Activated B cell treated with CpG ODN at 0.5 μM for 24 hours (primary cell): ENCODE measurements at places on chromosomes 5 and 9. TPM values are rescaled to one million over a fixed set of nuclear protein-coding genes. Genes with fewer than 3 reads are reported as not detected.

GRCh38 chr9:114177423-114178064 is 22.2 kb downstream of the COL27A1 start:
- H3K4me3 ChIP-seq = no peak overlapping the region
- no peak for DNase-seq
- no peaks in the 10 kb centered on the region for H3K36me3 ChIP-seq
- H3K4me1 ChIP-seq = no peaks in the 10 kb centered on the region

- no peaks in the 10 kb centered on the region for H3K36me3 ChIP-seq
- H3K27me3 ChIP-seq = peaks cover 7% of the 10 kb centered on the region
- no peak overlapping the region for H3K4me3 ChIP-seq
- no peak for DNase-seq
- H3K27ac ChIP-seq = no peak overlapping the region
Measured at GRCh38 chr5:179235416-179236400, 109.6 kb downstream of the ADAMTS2 start.

DNA sequence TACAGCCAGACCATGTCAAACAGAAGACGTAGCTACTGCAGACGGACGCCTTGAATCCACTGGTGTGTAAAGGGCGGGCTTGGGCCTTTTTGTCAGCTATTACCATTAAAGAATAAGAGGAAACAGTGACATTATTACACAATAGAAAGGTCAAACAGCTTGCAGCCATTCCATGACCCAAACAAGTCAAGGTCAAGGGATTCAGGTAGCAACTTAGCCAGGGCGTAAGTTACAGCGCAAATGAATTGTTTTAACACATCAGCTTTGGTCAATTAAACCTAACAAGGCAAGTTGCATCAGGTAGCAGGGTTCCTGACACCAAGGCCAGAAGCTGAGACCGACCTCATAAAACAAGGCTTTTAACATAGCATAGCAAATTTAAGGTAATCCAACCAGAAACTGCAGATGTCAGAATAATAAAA is 15.3 kb downstream of the NFIB start:
- DNase-seq = no peak
- no peak overlapping the region for H3K4me3 ChIP-seq
- H3K27me3 ChIP-seq = peaks cover 9% of the 10 kb centered on the region
- no peaks in the 10 kb centered on the region for H3K4me1 ChIP-seq
- H3K27ac ChIP-seq = no peak overlapping the region

DNA sequence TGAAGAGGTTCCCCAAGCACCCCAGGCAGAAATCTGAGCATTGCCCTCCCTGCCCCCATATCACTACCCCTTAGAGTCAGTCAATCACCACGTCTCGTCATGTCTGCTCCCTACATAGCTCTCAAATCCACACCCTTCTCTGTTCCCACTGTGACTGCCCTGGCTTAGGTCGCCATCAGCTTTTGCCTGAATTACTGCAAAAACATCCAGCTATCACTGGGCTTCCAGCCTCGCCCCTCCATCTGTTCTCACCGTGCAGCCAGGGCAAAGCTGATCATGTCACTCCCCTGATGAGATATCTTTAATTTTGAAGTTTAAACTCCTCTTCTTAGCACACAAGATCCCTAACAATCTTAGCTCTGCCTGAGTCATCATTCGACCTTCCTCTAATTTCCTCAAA is 89.6 kb upstream of the TBC1D2 start:
- no peak overlapping the region for H3K4me3 ChIP-seq
- H3K4me1 ChIP-seq = no peaks in the 10 kb centered on the region
- peaks cover 10% of the 10 kb centered on the region for H3K27me3 ChIP-seq
- H3K27ac ChIP-seq = no peak overlapping the region
- DNase-seq = no peak

DNA sequence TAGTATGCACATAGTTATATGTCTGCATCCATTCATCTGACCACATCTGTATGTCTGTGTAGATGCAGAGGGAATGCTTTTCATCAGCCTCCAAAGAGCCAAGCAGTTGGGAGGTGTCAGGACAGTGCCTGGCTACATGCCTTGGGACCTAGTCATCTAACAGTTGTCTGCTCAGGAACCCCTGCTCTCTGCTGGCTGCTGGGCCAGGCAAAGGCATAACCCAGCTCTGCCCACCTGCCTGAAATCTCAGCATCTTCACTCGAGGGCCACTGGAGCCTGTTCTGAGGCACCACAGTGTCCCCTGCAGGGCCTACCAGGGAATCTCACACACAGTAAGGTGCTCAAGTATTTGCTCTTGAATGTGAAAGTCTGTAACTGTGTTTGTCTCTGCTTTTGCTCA is 3.7 kb downstream of the C9orf50 start:
- no peak for DNase-seq
- H3K27ac ChIP-seq = no peak overlapping the region
- peaks cover 22% of the 10 kb centered on the region for H3K27me3 ChIP-seq
- no peaks in the 10 kb centered on the region for H3K36me3 ChIP-seq
- H3K4me1 ChIP-seq = peaks cover 7% of the 10 kb centered on the region

RNF208 gene
- total RNA-seq = 1.1 and 1.9 TPM in 2 replicates

MED7 gene
- 14.0 and 16.1 TPM in 2 replicates for total RNA-seq

DNA sequence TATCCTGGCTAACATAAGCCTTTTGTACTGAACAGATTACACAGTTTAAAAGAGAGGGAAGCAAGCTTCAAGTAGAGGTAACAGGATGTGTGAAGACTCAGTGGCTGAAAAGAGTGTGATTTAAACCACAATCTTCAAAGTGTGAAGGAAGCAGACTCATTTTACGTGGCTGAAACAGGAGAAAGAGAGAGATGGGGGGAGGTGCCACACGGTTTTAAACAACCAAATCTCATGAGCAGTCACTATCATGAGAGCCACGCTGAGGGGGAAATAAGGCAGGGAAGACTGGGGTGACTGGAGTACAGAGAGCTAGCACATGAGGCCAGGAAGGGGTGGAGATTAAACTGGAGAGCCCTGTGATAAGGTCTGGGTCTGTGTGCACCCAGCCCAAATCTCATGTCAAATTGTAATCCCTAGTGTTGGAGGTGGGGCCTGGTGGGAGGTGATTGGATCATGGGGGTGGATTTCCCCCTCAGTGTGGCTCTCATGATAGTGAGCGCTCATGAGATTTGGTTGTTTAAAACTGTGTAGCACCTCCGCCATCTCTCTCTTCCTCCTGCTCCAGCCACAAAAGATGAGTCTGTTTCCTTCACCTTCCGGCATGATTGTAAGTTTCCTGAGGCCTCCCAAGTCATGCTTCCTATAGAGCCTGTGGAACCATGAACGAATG is 318.6 kb upstream of the CD180 start:
- DNase-seq = no peak
- peaks cover 2% of the 10 kb centered on the region for H3K27me3 ChIP-seq
- no peak overlapping the region for H3K4me3 ChIP-seq
- no peaks in the 10 kb centered on the region for H3K36me3 ChIP-seq
- H3K27ac ChIP-seq = no peak overlapping the region
